CD4-positive, CD25-positive, alpha-beta regulatory T cell (primary cell): ENCODE measurements at places on chromosomes 1 and 21. TPM values are rescaled to one million over a fixed set of nuclear protein-coding genes. Genes with fewer than 3 reads are reported as not detected.
A peak's percentile ranks its signal among the peaks of the same experiment; 100 is the strongest.

- no peaks in the 10 kb centered on the region for H3K27me3 ChIP-seq
- H3K4me1 ChIP-seq: no peaks in the 10 kb centered on the region
- no peak overlapping the region for H3K4me3 ChIP-seq
- H3K36me3 ChIP-seq: no peaks in the 10 kb centered on the region
- H3K27ac ChIP-seq: no peak overlapping the region
- no peak for DNase-seq
These were observed 206.9 kb downstream of the LMO4 start for GRCh38 chr1:87535551-87535950.

- no peak for DNase-seq
- no peaks in the 10 kb centered on the region for H3K36me3 ChIP-seq
- H3K27ac ChIP-seq: no peak overlapping the region
- peaks cover 20% of the 10 kb centered on the region for H3K27me3 ChIP-seq
- H3K4me1 ChIP-seq: peaks cover 5% of the 10 kb centered on the region
These were observed 2.1 kb downstream of the FAM163A start for GRCh38 chr1:179745131-179745611.

DNA sequence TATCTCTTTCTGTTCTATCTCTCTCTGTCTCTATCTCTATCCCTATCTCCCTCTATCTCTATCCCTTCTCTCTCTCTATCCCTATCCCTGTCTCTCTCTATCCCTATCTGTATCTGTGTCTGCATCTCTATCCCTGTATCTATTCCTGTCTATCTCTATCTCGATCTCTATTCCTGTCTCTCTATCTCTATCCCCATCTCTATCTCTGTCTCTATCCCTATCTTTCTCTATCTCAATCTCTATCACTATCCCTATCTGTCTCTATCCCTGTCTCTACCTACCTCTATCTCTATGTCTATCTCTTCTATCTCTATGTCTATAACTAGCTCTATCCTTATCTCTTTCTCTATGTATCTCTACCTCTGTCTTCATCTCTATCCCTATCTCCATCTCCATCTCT, 141.4 kb upstream of the KCNJ6 start:
- no peaks in the 10 kb centered on the region for H3K4me1 ChIP-seq
- no peak overlapping the region for H3K27ac ChIP-seq
- no peaks in the 10 kb centered on the region for H3K27me3 ChIP-seq
- H3K36me3 ChIP-seq: no peaks in the 10 kb centered on the region

- no peaks in the 10 kb centered on the region for H3K27me3 ChIP-seq
- H3K27ac ChIP-seq: no peak overlapping the region
- H3K4me1 ChIP-seq: no peaks in the 10 kb centered on the region
These were observed 25.5 kb downstream of the ZC3H11B start for GRCh38 chr1:219587401-219587800.

- H3K4me1 ChIP-seq: no peaks in the 10 kb centered on the region
- H3K36me3 ChIP-seq: no peaks in the 10 kb centered on the region
- H3K27ac ChIP-seq: no peak overlapping the region
- no peak for DNase-seq
These were observed 64.3 kb downstream of the OPTC start for GRCh38 chr1:203558064-203558760.

DNA sequence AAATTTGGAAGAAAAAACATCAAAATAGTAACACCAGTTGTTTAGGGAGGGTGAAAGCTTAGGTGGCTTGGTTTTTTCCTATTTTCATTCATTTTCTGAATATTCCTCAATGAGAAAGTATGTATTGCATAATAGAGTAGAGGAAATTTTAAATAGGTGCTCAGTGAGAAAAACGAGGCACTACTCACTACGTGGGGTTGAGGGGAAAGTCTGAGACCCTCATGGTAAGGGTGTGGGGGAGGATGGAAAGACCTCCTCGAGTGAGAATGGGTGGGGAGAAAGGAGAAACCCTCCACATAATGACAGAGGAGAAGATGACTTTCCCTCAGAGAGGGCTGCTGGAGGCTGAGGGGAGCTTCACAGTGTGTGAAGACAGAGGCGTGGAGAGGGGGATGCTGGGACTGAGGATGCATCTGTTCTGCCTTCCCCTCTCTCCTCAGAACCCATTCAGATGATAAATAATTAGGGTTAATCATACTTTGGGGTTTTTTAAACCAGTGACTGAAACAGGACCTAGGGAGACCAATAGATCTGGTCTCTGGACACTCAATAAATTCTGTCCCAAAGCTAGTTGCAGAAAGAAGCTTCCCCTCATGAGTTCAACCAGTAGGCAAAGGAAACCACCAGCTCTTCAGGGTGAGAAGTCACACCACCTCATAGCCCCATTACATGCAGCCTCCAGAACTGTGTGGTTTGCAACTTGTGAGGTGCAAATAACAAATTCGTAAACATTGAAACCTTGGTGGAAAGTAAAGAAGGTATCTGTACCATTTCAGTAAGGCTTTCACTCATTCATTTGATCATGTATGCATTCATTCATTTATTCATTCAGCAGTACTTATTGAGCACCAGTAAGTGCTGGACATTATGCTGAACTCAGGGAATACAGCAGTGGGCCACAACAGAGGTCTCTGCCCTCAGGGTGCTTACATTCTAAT, 17.1 kb downstream of the SLAMF7 start:
- no peak for DNase-seq
- H3K36me3 ChIP-seq: no peaks in the 10 kb centered on the region
- H3K4me3 ChIP-seq: no peak overlapping the region
- H3K27me3 ChIP-seq: no peaks in the 10 kb centered on the region
- no peaks in the 10 kb centered on the region for H3K4me1 ChIP-seq
- H3K27ac ChIP-seq: no peak overlapping the region

DNA sequence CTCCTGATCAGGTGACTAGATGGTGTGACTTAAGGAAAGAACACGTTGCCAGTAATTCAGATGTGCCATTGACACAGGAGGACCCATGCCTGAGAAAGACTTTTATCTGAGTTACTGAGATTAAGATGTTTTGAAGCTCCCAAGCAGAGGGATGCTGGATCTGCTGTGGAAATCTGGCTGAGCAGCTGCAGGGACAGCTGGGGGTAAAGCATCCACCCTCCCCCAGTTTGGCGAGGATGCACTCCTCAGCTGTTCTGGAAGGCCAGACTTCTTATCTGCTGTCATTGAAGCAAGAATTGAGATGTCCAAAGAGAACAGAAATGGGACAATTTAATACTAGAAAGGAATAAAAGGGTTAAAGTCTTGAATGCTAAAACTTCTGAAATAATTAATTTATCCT, 25.7 kb downstream of the TTC3 start:
- no peaks in the 10 kb centered on the region for H3K4me1 ChIP-seq
- peaks cover 40% of the 10 kb centered on the region for H3K36me3 ChIP-seq
- DNase-seq: no peak
- H3K27ac ChIP-seq: no peak overlapping the region

DNA sequence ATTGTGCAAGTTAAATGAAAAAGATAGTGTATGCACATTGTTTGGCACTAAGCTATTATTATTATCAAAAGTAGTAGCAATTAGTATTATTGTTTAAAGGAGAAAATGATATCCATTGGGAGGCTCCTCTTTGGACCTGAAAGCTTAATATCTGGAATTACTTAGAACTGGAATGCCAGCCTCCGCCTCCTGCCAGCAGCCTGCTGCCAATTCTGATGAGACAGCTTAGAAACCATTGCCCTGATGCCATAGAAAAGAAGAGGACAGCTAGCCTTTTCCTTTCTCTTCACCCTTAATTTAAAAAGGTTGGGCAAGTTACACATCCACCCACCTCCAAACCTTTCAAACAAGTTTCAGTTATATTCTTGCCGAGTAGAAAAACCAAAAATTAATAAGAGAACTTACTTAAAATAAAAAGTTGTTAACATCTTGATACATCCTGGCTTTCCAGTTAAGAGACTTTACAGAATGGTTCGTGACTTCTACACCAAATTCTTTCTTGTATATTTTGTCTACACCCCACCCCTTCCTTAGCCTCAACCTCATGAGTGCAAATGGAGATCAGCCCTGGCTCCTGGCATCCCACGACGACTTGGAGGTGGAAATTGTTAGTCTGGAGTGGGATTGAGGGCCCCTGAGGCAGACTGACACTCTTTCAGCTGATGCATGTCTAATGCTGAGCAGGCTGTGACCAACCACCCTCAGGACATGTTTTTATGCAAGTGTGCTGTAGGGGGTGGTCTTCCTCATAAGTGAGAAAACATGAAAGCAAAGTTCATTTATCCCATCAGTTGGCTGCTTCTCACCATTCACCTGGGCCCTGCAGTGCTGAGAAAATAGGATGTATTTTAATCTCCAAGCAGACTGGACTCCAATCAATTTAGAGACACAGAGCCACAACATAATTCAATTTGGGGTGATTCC, 120.6 kb downstream of the KCNJ15 start:
- H3K27ac ChIP-seq: no peak overlapping the region
- no peak for DNase-seq

DNA sequence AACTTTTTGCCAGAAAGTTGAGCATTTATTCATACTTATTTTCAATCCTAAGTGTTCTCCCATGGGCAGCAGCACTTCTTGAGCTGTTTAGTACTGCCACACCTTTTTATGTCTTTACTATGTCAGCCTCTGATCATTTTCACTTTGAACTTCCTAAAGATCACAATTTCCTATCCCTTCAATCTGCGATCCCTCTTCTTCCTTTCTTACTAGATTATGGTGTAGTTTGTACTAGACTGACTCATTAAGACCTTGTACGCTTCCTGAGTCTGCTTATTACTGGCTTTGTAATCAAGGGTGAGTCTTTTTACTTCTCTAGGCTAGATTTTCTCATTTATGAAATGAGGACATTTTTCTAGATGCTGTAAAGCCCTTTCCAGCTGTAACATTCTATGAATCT, 55.1 kb downstream of the LRIG2 start:
- no peak for DNase-seq
- H3K4me3 ChIP-seq: no peak overlapping the region
- H3K4me1 ChIP-seq: no peaks in the 10 kb centered on the region

- no peaks in the 10 kb centered on the region for H3K4me1 ChIP-seq
- no peak overlapping the region for H3K4me3 ChIP-seq
- H3K36me3 ChIP-seq: peaks cover 30% of the 10 kb centered on the region
- H3K27me3 ChIP-seq: peaks cover 6% of the 10 kb centered on the region
These were observed 11.4 kb upstream of the KLHL12 start for GRCh38 chr1:202938287-202938925.

DNA sequence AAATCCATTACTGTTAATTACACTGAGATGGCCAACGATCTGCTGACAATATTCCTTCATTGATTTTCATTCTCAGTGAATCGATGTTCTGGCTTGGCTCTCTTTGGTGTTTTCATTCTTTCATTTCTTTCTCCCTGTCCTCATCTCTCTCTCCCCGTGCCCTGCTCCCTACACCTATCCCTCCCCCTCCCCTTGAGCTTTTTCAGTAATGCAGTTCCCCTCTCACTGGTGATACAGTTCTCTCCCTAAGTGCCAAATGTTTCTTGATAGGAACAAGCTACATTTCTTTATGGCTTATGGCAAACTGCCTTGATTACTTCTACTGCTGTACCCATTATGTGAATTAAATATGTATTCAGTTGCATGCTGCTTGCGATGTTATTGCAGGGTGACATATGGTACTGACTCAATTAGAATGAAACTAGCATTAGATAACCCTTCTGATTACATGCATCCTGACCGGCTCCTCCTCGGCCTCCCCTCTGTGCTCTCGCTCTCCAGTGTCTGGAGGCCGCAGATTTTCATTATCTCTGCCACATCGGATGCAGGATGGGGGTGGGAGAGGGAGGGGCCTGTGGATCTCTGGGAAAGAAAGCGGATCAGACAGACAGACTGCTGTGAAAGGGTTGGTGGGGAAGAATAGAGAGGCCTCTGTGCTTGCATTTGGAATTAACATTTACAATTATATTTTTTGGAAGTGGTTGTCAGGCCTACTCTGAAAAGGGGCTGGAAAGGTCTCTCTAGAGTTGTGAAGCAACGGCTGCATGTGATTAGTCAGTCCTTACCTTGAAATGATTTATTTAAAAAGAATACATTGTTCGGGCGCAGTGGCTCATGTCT, 130.9 kb downstream of the PBX1 start:
- H3K4me1 ChIP-seq: no peaks in the 10 kb centered on the region
- no peaks in the 10 kb centered on the region for H3K36me3 ChIP-seq
- H3K27ac ChIP-seq: no peak overlapping the region
- DNase-seq: no peak
- no peaks in the 10 kb centered on the region for H3K27me3 ChIP-seq
- no peak overlapping the region for H3K4me3 ChIP-seq

DNA sequence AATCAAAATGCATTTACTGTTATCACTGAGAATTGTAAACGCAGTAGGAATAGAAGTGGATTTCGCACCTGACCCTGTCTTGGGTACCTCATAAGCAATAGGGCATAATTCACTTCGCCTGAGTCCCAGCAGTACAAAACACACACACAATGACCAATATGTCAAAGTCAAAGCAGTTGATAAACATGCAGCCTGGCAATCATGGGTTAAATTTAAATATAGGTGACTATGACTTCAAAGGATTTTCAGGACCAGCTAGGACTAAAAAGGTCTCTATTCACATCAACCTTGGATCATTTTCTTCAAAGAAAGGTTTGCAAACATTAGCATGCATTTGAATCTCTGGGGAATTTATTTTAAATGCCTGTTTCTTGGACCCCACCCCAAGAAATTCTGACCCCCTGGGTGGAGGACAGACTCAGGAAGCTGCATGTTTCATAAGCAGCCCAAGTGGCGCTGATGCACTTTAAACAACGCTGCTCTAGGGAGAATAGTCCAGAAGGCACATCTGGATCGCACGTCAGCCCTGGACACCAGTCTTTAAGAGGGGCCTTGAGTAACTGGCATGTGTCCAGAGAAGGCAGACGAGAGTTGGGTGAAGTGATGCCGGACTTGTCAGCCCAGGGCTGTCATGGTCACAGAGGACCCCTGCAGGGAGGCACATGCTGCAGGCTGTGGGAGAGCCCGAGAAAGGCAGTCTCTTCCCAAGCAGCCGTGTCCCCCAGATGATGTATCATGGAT, 55.7 kb upstream of the EFHD2 start:
- H3K27me3 ChIP-seq: no peaks in the 10 kb centered on the region
- H3K27ac ChIP-seq: no peak overlapping the region
- H3K4me3 ChIP-seq: no peak overlapping the region
- H3K4me1 ChIP-seq: no peaks in the 10 kb centered on the region
- H3K36me3 ChIP-seq: no peaks in the 10 kb centered on the region

GRCh38 chr1:6465461-6466005, 440 bp downstream of the TNFRSF25 start:
- peak overlapping the region; percentile 97 for H3K27ac ChIP-seq
- no peaks in the 10 kb centered on the region for H3K27me3 ChIP-seq
- peaks cover 62% of the 10 kb centered on the region for H3K4me1 ChIP-seq
- H3K36me3 ChIP-seq: peaks cover 21% of the 10 kb centered on the region

Gene CRYAA
- total RNA-seq: not detected

Gene FMO5
- total RNA-seq: 1.9 TPM

Gene BLACAT1
- total RNA-seq: 0.15 TPM

Gene AUNIP
- not detected for total RNA-seq

Gene PCBP3
- total RNA-seq: 5.3 TPM

Gene CA6
- total RNA-seq: not detected

Gene AVPR1B
- total RNA-seq: not detected

Gene SV2A
- total RNA-seq: 3.3 TPM

Gene SPRR2G
- not detected for total RNA-seq

Gene OR2L13
- total RNA-seq: not detected

Gene LRRC53
- total RNA-seq: not detected

Gene LRRC7
- 0.15 TPM for total RNA-seq
